ENCODE measurements at places on chromosomes 1 and 21. TPM values are rescaled to one million over a fixed set of nuclear protein-coding genes. Genes with fewer than 3 reads are reported as not detected.

GRCh38 chr21:35609263-35609662 lies 451.1 kb downstream of the SETD4 start:
- no peak for DNase-seq

DNA sequence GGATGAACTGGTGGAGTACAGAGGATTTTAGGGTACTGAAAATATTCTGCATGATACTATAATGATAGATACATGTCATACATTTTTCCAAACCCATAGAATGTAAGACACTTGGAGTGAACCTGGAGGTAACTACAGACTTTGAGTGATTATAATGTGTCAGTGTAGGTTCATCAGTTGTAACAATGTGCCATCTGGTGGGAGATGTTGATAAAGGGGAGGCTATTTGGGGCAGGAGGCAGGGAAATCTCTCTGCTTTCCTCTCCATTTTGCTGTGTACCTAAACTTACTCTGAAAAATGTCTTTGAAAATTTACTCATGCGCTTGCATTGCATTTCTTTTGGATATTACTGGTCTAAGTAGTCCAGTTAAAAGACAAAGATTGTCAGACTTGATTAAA lies 35.2 kb downstream of the PTBP2 start:
- no peak for DNase-seq

DNA sequence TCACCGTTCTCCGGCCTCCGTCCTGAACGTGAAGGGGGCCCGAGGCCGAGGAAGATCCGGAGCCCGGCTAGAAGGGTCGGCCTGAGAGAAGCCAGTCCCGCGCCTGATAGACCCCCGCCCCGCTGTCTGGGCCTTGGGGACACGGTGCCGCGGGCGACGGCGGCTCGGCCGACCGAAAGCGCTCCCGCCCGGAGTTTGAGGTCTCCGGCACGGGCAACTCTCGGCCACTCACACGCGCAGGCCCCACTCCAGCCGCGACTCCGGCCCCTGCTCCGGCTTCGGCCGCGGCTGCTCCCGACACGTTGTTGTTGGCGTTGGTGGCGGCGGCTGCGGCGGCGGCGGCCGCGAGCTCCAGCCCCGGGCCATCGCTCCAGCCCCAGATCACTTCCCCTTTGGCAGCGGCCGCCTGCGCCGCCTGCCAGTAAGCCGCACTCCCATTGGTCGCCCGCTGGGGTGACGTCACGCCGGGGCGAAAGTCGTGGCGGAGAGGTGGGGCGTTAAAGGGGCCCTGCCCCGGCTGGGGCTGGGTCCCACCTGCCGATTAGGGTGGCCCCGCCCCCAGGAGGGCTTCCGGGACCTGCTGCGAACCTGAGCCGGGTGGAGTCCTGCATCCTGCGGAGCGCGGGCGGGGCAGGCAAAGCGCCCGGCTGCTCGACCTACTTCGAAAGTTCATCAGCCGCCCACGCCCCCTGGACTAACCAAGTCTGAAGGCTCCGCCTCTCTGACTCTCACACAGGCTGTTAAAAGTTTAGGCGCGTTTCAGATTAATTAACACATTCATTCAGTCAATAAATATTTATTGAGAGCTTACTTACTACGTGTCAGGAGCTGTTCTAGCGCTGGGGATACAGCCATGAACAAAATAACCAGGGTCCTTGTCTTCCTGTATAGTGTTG lies at the start of gene EFCAB14:
Gene EFCAB14, minus strand, starts transcription at position 388 of the 896 bp plus-strand sequence. CDS start 1,027 bp downstream, outside the sequence.
- DNase-seq = peak; percentile 99

DNA sequence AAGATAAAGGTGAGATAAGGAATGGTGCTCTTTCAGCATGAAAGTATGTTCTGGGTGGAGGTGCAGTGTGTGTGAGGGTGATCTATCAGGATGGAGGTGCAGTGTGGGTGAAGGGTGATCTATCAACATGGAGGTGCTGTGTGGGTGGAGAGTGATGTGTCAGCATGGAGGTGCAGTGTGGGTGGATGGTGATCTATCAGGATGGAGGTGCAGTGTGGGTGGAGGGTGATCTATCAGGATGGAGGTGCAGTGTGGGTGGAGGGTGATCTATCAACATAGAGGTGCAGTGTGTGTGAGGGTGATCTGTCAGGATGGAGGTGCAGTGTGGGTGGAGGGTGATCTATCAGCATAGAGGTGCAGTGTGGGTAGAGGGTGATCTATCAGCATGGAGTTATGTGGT lies 12.3 kb upstream of the MAP10 start:
- no peak for DNase-seq

GRCh38 chr1:20107796-20108195 lies 11.5 kb downstream of the PLA2G2D start:
- no peak for DNase-seq

DNA sequence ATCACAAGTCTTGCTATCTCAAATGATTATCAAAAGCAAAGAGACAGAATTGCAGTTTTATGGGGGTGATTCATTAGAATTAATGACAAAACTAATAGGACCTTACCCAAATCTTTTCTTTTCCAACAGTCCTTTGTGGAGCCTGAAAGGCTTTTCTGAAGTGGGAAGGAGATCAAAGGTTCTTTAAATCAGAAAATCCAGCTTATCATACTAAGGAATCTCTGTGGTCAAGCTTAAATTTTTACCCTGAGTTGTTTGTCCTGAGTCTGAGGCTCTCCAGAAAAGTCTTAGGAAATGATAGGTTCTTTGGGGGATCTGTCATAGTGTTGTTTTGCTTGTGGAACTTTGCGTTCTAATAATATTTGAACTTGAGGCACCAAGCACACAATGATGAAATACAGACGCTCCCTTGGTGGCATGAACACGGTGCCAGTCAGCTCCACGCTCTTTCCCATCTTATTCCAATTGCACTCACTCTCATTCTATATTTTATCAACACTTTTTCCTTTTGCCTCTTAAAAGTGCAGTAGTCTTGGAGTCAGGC lies 38.0 kb upstream of the COL24A1 start:
- no peak for DNase-seq

- DNase-seq = no peak
These were observed 533.1 kb downstream of the KIF26B start for GRCh38 chr1:245687636-245688535.

AKR7A2 gene
- total RNA-seq = 68.2 TPM

CLIC6 gene
- total RNA-seq = 1.9 TPM

AURKAIP1 gene
- 98.4 TPM for total RNA-seq

EPS8L3 gene
- 0.52 TPM for total RNA-seq

AMY2A gene
- total RNA-seq = 1.7 TPM

FCN3 gene
- total RNA-seq = 16.6 TPM
